Vagina (tissue), 2 donors: ENCODE measurements at places on chromosomes 12 and 14.

DNA sequence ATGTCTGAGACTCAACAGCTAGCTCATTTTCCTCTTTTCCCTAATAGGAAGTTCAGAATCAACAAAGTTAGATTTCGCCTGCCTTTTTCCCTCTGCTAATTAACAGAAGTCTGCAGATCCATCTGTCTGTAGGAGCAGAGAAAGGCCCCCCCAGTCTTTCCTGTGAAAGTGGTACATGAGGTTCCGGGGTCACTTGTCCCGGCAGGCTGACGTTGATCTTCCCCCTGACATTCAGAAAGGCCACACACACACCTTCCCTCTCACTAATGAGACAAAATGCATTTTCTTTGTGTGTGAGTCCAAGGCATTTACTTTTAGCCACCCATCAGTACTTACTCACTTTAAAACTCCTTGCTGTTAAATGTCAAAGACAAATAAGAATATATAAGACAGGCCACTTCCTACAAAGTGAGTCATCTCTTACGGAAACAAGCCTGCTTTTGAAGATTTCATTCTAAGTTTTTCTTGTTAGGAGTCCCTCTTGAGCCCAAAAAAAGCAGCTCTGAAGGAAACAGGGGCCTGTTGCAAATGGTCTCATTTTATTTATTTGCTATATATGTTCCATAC, 138.7 kb downstream of the TTC7B start:
- no peak for DNase-seq

GRCh38 chr12:90859591-90859990, 95.4 kb downstream of the CCER1 start:
- no peak for DNase-seq

GRCh38 chr12:104605685-104606084, 148.9 kb downstream of the CHST11 start:
- DNase-seq, result no peak

DNA sequence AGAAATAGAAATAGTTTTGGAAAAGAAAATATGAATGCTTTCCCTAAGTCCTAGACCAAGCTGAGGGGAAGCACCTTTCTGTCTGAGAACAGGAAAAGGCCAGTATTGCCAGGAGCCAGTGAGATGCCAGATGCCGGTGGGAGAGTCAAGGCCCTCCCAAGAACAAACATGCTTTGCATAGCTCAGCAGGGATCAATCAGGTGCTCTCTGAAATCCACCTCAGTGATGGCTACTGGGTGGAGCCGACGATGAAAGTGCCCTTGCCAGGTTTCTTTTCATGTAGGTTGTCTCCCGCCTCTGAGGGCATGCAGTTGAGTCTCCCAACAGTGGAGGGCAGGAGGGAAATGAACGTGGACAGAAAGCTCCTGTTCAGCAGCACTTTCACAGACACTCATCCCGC, 28.3 kb downstream of the DEGS2 start:
- no peak for DNase-seq

DNA sequence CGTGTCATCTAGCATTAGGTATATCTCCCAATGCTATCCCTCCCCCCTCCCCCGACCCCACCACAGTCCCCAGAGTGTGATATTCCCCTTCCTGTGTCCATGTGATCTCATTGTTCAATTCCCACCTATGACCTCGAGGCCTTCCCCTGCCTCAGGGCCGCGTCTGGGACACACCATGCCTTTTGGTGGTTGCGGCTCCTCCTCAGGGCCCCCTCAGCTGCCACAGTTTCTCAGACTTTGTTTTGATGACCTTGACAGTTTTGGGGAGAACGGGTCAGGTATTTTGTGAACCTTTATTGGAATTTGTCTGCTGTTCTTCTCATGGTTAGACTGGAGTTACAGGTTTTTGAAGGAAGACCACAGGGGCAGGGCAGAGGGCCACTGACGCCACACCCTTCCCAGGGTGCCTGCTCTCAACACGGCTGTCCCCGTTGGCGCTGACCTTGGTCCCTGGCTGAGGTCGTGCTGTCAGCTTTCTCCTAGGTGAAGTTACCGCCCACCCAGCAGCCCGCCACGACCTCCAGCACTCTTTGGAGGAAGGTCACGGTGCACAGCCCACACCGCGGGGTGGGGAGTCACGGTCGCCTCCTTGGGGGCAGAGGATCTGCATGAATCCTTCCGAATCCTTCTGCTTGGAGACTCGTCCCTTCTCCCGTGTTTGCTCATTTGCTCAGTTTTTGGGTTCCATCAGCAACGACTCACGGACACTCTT, 130.5 kb downstream of the KIF26A start:
- no peak for DNase-seq

DNA sequence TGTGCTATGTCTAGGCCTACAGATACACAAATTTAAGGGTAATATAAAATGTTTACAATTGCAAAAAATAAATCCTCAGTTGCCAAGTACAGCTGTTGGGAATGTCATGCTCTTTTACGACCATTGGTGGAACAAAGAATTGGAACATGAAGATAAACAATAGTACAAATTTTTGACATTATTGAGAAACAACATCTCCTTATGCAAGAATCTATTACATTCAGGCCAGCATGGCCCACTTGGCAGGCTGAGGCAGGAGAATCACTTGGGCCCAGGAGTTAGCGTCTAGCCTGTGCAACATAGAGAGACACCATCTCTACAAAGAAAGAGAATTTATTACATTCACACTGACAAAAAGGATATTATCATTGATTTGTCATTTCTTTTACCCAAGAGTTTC, 135.9 kb upstream of the NTF3 start:
- DNase-seq, result no peak

DNA sequence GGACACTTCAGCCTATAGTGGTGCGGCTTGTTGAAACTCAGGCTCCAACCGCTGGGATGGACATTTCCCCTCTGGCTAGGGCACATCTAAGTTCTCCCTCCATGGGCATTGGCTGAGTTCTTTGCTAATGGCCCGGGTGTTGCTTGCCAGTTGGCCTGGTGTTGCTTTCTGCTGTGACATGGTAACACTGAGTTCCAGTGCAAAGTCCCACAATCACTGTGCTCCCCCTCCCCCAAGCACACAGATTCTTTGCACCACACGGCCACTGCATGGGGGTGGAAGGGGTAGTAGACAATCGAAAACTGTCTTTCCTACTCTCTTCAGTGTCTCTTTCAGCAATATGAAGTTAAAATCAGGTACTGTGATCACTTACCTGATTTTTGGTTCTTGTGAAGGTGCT, 308.2 kb downstream of the FUT8 start:
- DNase-seq, result no peak

- DNase-seq, result no peak
Observed at GRCh38 chr12:70757830-70758493, 120.7 kb upstream of the PTPRB start.

DNA sequence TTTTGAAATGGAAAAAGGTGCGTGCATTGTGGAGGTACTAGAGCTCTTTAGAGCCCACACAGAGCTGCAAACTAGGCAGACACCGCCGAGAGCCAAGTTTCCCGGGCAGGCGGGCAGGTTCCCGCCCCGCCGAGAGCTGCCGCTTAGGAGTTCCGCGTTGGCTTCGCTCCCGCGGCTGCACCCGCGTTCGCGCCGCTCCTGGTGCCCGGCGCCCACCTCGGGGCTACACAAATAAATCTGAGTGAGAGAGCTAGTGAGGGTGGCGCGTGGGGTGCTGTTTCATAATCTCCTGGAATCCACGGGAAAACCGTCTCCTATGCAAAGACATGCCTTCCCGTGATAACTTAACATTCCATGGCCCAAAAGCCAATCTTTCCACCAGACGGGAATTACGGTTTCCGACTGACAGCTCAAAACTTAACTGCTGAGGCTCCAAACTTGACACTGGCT, 645 bp downstream of the KITLG start:
- DNase-seq, result no peak

GRCh38 chr12:78703820-78704525, 160.6 kb upstream of the SYT1 start:
- DNase-seq, result no peak

DNA sequence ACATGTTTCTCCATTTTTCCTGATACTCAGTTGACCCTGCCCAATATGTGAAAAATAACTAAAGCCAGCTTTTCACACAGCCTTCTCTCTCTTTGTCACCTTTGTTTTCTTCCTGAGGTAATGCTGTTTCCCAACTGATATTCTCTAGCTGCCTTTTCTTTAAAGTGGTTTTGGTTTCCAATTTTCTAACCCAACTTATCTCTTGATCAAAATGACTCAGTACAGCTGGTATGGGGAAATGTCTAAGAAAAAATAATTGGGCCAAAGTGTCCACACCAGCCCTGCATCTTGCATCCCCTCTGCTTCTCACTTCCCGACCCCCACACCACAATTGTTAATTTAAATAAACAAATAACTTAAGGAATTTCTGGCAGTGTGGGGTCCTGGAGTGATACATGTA, 193.8 kb downstream of the SYT1 start:
- DNase-seq, result no peak

DNA sequence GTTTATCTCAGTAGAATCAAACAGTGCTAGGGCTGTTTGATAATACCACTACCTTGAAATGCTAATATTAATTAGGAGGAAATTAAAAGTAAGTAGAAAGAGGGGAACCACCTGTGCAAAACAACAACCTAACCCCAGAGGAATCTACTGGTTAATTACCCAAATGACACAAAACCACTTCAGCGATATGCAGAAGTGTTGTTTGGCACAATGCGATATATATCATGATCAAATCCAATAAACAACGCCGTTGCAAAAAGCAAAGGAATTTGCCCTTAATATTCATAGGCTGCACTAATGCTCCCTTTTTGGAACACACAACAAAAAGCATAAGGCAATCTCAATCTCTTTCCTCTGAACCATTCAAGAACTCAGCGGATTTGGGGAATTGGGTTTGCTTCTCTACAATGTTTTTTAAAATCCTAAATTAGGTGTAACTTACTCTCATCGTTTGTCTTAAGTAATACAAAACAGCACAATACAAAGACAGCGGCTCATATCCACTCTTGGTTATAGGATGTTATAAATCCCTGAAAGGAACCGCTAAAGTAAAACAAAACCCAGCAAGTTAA, 1.5 kb downstream of the MAP4K5 start:
- DNase-seq, result no peak

DNA sequence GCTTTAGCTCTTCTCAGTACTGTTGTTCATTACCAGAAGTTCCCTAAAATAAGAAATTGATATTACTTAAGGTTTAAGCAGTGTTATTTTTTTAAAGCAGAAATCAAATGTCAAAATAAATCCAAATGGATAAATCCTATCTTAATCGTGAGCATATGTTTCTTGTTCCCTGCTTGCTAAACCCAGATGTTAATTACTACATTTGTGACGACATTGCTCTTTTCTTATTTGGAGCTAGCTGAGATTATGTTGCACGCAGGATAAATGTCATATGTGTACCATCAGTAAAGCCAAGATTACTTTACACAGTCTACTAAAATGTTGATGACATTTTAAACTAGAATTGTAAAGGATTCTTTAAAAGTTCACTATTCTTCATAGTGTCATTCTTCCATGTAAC, 157.5 kb downstream of the PLCZ1 start:
- DNase-seq, result no peak

GRCh38 chr14:68942296-68943035, 36.6 kb downstream of the ACTN1 start:
- DNase-seq, result no peak

DNA sequence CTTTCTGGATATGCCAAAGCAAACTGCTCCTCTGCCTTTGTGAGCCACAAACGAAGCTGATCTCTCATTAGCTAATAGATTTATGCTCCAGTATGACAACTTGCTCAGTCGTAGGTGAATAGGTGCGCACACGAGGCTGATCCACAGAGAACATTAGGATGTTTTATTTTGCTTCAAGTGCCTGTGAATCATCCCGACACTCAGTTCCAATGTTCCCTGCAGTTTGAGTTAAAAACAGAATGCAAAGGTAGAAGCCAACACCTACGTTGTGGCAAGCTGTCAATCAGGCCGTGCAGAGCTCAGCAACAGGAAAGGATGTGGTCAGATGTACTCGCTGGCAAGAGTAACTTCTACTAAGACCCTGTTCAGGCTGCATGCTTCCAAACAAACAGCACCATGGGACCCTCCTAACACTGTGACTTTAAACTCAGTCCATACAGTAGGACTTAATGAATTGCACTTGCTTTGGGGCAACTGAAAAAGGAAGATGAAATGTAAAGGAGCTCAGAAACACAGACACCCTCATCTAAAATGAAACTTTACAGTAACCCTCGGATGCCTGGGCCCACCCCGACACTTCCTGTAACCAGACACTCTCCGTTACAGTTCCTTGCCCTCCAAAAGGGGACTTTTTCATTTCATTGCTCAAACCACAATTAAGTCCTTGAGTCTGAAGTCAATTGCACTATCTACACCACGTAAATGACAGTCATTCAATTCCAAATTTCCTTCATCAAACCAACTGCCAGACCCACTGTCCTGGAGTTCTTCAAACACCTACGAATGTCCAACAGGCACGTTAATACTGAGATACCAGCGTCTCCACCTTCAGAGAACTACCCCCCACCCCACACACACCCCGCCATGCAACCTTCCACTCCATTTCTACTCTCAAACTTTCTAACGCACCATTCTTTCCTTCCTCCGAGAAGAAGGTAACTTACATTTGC, 1.6 kb downstream of the CCDC88C start:
- DNase-seq, result no peak

DNA sequence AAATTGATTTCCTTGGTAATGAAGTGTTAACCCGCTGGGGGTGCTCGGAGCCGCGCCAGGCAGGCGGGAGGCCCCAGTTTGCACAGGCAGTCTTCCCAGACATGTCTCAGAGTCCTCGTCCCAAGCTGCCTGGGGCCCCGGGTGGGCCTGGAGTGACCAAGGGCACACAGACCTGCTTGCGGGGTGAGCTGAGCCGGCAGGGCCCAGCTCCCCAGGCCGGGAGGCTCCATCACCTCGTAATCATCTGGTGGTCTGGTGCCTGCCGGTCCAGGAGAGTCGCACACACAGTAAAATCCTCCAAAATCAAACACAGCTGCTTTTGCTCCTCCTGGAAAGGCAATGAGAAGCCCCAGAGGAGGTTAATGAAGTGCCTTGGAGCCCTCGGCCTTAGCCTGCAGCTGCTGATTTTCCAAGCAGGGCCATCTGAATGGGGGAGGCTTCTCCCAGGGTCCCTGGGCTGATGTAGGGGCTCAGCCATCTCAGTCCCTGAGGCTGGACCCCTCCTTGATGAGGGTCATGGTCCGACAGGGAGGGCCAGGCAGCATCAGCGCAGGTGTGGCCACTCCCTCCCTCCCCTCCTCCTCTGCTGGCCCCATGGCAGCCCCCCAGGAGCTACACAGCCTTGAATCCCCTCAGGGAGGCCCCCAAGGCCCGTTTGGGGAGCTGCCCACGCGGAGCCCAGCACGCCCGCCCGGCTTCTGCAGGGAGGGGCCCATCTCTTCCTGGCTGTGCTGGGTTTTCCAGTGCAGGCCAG, 39.4 kb upstream of the FBRSL1 start:
- DNase-seq, result no peak
